ENCODE measurements at places on chromosomes 7 and 10. TPM values are rescaled to one million over a fixed set of nuclear protein-coding genes. Genes with fewer than 3 reads are reported as not detected.
A peak's percentile ranks its signal among the peaks of the same experiment; 100 is the strongest.

MYL10 gene
- not detected for total RNA-seq

NUDCD3 gene
- 149 TPM for total RNA-seq

DNA sequence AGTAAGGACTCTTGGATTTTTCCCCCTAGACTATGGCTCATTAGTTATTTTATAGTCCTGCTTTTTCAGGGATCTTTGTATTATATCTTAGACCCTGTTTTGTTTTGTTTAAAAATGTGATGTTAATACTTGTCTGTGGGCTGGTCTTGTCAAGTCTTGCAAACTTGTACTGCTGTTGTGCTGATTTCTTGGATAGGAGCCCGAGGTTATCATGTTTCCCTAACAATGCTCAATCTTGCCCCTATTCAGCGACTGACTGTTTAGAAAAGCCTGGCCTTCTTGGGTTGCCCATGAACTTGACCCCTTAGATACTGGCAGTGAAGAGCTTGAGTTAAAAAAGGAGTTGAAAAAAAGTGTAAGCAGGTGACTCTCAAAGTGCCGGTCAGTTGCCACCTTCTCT, 115.7 kb downstream of the KIAA1217 start:
- DNase-seq, result no peak

DNA sequence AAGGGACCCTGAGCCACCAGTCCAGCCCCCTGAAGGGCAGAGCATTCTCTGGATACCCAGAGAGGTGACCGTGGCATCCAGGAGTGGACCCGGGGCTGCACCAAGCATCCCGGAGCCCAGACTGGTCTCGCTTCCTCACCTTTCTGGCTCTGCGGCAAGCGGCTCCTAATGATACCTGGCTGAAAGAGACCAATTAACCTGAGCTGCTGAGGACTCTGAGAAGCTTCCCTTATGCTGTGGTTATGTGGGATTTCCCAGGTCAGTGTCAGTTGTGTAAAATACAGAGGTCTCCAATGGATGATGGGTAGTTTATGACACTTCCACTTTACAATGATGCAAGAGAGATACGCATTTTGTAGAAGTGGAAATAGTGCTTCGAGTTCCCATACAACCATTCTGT, 51.5 kb downstream of the PFKFB3 start:
- no peak for DNase-seq

DNA sequence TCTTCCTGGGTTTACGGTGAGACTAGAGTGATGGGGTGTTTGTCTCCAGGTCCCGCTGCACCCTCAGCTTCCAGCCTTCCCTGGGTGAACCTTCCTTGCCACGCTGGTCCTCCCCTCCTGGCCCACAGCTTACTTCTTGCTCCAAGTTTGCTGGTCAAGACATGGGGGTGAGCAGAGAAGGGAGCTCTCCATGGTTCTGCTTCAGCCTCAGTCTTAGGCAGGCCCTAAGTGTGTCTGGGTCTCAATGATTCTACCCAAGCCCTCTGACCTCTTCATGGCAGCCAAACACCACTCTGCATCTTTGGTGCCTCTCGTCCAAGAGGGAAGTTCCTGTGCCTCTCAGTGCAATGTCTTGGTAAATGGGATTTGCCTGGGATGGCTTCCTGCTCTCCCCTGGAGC, 356.5 kb upstream of the KLF6 start:
- DNase-seq, result no peak

ANKRD7 gene
- 2.4 TPM for total RNA-seq

DNA sequence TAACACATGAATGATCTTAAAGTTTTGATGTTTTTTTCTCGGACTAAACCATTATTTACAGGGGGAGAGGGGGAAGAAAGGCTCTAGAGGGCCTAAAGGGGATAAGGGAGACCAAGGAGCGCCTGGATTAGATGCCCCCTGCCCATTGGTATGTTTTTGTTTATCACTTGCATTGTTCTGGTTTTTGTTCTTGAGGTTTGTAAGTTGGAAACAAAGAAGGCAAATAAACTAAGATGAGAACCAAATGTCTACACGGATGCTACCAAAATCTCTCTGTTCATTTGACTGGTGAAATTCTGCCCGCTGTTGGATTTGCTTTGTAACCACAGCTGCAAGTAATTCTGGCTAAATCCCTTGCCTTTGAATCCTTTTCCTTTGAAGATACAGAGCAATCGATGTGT, 99.8 kb upstream of the MACROH2A2 start:
- no peak for DNase-seq

ST7 gene
- total RNA-seq, result 25.8 TPM

AGMO gene
- not detected for total RNA-seq

- no peak for DNase-seq
These were observed 101.8 kb upstream of the ELMO1 start for GRCh38 chr7:37550426-37550825.

- peak; percentile 53 for DNase-seq
These were observed 1.2 kb upstream of the ZEB1 start for GRCh38 chr10:31317652-31318381.

DNA sequence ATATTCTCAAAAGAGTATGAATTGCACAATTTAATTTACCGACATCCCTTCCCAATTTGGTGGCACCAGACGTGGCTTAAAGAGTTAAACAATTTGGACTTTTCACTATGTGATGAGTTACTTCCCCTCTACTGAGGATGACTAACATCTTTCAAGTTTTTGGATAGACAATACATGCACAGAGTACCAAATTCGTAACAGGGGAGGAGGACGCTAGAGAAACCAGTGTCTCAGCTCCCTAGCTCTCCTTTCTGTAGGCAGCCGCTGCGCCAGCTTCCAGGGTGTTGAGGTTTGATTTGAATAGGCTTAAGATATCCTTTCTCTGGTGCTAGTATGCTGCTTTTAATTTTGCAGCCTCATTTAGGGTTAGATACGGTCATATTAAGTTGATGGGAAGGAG, 69.2 kb downstream of the GNA12 start:
- no peak for DNase-seq

ARHGAP19 gene
- 11.2 TPM for total RNA-seq

DNA sequence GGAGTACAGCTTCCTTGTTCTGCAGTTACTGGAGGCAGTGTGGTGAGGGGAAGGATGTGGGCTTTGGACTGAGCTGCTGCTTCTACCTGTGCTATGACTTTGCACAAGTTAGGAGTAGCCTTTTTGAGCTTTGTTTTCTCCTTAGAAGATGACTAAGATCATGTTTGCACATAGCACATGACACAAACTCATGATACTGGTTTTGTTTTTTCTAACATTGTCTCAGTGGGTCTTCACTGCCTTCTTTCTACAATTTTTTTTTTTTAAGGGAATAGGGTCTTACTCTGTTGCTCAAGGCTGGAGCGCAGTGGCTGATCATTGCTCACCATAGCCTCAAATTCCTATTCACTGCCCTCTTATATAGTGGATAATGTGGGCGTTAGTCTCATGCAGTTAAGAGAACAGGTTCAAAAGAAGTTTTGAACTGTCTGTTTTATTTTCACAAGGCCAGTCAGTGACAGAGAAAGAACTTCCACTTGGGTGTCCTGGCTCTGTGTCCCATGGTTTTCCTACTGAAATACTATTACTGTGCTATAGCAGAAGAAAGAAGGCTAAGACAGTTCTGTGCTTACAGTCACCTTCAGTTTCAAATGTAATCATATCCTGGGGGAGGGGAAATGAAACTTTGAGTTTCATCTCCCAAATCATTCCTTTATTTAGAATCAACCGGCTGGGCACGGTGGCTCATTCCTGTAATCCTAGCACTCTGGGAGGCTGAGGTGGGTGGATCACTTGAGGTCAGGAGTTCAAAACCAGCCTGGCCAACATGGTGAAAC, 72.0 kb downstream of the KAT6B start:
- no peak for DNase-seq

DNA sequence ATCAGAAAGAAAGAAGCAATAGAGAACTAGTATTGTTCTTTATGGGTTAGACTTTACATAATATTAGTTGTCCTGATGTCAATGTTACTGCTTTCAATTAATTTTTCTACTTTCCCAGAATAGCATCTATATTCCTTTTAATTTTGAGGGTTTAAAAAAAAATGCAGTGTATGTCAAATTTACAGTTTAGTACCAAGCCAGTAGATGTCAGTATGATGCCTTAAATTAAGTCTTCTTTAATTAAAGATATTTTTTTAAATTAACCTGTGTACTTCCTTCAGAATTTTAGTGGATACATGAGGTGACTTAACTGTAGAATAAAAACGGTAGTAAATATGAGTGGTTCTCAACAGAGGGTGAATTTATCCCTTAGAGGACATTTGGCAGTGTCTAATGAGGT, 35.2 kb upstream of the STOX1 start:
- DNase-seq, result no peak
